ENCODE measurements at places on chromosomes 2 and 18. TPM values are rescaled to one million over a fixed set of nuclear protein-coding genes. Genes with fewer than 3 reads are reported as not detected.

The FBXO15 gene
- total RNA-seq = 0.51 TPM

The IFIH1 gene
- 4.4 TPM for total RNA-seq

The ADCYAP1 gene
- total RNA-seq = 0.22 TPM

The HOXD10 gene
- total RNA-seq = 0.16 TPM

GRCh38 chr18:53458268-53458667, 766.2 kb downstream of the MBD2 start:
- DNase-seq = no peak

GRCh38 chr18:22643731-22644130, 226.0 kb upstream of the CTAGE1 start:
- no peak for DNase-seq

GRCh38 chr18:23451011-23451410, 2.1 kb upstream of the RIOK3 start:
- no peak for DNase-seq

GRCh38 chr2:31561823-31562222, 18.9 kb downstream of the SRD5A2 start:
- no peak for DNase-seq

DNA sequence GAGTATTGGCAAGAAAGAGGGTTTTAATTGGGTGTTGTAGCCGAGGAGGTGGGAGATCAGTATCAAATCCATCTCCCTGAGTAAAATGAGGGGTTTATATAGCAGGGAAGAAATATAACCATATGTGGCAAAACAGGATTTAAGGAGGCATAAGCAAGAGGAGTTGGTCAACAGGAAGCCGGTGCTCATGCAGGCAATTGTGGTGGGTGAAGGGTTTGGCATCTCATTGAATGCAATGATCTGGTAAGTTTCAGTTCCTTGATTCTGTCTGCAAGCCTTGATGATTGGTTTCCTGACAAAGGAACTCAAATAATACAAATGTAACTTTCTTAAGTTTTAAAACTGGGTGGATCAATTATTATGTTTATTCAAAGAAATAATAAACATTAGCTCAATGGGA, 564.4 kb upstream of the LINC00305 start:
- DNase-seq = no peak

- peak; percentile 90 for DNase-seq
Measured at GRCh38 chr2:27123302-27124150, at the start of gene ABHD1. Gene ABHD1 (plus strand): TSS chr2:27123815. CDS start chr2:27123949, 134 bp downstream.

GRCh38 chr18:32669549-32670165, 103.2 kb downstream of the KLHL14 start:
- DNase-seq = no peak

Measured in cardiac septum (tissue), 1 donor.